Fibroblast of skin of left quadriceps (primary cell): ENCODE measurements at places on chromosomes 6 and 20.

DNA sequence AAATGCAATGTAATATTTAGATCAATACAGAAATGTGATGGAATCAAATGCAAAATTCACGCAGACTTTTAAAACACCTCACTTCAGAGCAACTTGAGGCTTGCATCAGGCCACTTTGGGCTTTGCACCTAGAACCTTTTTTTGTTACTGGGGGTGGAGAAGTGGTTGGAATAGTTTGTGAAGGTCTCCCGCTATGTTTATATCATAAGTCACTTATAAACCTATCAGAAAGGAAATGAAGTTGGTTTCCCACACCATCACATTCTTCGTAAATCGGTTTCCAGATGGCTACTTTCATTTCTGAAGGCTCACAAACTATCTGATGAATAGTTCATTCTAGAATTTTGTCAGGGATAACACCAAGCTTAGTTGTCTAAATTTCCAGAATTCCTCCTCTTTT is 74.8 kb downstream of the PKHD1 start:
- no peak for DNase-seq

DNA sequence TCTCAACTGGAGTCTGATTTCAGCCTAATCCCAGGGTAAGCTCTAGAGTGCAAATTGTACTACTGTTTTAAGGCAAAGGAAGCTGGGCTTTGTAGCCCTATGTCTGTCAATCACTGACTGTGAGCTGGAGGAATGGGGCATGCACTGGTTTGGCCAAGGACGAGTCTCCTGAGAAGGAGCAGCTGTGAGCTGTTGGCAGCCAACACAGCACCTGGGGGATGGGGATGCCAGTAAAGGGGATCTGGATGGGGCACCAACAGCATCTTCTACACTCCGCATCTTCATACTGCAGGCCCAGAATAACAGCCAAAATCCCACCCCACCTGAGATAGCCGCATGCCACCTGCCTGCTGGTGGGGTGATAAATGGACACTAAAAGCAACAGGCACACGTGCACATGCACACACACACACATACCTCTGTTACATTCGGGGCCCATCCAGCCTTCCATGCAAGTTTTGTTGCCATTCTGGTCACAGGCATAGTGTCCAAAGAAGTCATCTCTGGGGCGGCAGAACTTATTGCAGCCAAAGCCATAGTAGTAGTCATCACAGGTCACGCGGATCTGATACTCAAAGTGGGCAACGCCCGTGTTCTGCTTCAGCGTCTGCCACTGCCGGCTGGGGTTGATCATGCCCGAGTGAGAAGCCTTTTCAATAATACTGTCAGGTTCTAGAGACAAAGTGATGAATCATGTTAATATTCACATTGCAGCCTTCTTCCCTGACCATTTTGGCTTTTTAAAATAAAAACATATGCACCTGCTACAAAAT is 15.6 kb downstream of the JAG1 start:
- DNase-seq = no peak

DNA sequence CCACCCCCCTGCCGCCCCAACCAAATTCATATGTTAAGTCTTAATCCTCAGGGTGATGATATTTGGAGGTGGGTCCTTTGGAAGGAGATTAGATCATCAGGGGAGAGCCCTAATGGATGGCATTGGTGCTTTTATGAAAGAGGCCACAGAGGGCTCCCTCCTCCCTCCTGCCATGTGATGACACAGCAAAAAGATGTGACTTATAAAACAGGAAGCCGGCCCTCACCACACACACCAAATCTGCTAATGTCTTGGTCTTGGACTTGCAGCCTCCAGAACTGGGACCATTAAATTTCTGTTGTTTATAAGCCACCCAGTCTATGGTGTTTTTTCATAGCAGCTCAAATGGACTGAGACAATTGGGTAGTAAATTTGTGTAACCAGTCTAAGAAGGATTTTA is 176.3 kb downstream of the ADGRG6 start:
- no peak for DNase-seq

GRCh38 chr6:163420289-163420614 is 5.7 kb downstream of the QKI start:
- DNase-seq = no peak

GRCh38 chr20:50717974-50718761 is 13.2 kb upstream of the PARD6B start:
- DNase-seq = no peak

GRCh38 chr20:62993856-62994494 is 12.8 kb downstream of the BHLHE23 start:
- no peak for DNase-seq

DNA sequence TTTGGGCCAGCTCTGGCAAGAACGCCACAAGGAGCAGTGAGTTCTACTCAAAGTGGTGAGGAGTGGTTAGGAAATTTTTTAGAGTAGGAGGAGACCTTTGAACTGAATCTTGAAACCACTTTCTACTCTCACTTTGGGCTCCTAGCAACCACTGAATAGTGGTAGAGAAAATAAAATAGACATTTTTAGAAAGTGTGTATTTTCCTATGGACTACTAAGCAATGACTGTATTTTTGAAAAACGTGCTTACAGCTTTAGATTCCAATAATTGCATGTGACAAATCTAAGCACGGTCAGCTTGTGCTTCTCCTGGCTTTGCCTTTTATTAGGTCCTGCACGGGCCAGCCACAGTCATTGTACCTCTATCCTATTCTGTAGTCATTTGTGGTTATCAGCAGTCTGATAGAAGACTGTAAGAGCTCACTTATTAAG is 8.7 kb upstream of the IFNGR1 start:
- DNase-seq = no peak

DNA sequence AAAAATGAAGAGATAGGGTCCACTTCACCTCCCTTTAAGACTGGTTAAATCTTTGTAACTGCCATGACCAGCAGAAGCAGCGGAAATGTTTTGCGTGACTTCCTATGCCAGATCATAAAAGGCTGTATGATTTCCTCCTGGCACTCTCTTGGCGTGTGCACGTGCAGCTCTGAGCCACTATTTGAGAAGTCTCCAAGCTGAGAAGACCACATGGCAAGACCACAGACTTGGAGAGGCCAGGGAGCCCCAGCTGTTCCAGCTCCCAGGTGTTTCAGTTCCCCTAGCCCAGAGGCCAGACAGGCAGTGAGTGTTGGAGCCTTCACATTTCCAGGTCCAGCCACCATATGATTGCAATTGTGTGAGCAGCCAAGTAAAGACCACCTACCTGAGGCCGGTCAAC is 259.3 kb upstream of the RIN2 start:
- DNase-seq = no peak

- DNase-seq = no peak
These were observed 21.8 kb upstream of the LY86 start for GRCh38 chr6:6566766-6567165.

DNA sequence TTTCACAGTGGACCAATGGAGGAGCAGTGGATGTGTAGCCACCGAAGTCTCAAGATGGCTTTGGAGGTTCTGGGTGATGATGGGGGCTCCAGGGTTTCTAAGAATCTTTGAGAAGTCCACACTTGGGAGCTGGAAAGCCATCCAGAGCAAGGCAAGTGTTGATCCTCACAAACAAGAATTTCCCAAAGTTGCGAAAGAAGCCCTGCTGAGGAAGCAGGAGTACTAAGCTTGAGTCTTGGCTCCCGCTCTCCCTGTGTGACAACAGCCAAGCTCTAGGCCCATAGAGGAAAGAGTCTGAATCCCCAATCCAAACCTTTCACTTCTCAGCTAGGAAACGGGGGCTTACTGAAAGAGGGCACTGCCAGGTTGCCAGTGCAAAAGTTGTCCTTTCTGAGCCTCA is 106.0 kb downstream of the EDN3 start:
- no peak for DNase-seq

DNA sequence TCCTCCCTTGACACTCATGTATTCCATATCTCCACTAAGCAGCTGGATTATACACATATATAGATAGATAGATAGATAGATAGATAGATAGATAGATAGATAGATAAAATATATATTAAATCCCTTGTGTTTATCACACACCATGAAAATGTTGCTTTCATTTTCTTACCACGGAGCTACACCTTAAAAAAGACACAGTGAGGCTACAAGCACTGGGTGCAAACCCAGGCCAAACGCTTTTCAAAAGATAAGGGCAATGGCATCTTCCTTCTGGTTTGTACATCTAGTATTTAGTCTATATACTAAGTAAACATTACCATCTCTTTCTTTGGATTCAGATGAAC is 377.1 kb downstream of the ESR1 start:
- DNase-seq = no peak

DNA sequence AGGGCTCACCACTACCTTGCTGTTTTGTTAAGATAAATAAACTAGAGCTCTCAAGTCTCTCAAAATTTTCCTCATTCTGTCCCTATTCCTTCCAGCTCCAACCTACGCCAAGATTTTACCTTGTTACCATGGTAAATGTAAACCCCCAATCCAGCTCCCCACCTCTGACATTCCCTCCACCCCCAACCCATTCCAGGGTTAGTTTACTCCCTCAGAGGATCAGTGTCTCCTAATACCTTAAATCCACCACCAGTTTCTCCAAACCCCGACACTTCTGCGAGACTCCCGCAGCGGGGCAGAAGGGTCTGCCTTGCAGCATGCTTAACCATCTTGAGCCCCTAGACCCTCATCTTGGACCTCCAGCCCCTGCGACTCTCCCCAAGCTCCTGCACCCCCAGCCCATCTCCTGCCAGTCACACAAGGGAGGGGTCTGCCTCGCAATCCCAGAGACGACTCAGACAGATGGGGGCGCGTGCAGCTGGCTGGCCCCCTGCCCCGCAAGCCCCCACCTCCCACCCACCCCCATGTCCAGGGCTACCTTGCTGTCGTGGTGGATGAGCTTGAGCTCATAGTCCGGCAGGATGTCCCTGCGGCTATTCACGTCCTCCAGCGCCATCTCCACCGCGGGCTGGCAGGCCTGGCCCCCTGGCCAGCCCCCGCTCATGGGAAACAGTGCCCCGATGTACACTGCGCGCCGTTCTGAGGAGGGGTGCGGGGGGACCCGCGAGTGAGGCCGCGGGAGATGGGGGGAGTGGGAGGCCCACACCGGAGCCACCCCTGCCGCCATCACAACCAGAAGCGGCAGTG is 5.8 kb downstream of the GABBR1 start:
- no peak for DNase-seq

DNA sequence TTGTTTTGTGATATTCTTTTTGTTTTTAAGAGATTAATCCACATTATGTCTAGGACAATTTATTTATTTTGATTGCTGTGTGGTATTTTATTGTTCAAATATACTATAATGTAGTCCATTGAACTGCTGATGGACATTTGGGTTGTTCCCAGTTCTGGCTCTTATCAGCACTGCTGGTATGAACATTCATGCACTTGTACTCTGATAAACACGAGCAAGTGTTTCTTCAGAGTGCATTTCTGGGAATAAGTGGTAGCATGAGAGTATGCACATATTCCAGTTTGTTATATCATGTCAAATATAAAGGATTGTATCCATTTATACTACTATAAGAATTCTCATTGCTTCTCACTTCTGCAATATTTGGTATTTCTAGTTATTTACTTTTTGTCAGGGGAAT is 7.1 kb downstream of the CALHM6 start:
- no peak for DNase-seq

GRCh38 chr6:141510803-141511202 is 621.9 kb upstream of the GJE1 start:
- no peak for DNase-seq

DNA sequence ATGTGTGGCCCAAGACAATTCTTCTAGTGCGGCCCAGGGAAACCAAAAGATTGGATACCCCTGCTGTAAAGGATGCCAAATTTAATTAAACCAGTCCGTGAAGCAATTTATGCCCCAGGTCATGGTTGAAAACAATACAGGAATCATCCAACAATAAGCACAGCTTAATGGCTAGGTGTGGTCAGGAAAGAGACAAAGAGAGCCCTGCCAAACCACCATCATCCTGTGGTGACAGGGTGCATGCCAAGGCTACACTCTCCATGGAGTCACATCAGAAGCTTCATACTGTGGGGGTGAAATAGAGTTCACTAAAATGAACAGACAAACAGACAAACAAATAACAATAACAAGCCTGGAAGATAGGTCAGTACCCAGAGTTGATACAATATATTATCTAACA is 62.7 kb downstream of the DZANK1 start:
- no peak for DNase-seq

- no peak for DNase-seq
These were observed 106.1 kb upstream of the ADGRF4 start for GRCh38 chr6:47592131-47592840.

- DNase-seq = no peak
These were observed 13.6 kb downstream of the GFOD1 start for GRCh38 chr6:13473768-13474165.

GRCh38 chr6:36937896-36938295 is 16.6 kb upstream of the PI16 start:
- no peak for DNase-seq

DNA sequence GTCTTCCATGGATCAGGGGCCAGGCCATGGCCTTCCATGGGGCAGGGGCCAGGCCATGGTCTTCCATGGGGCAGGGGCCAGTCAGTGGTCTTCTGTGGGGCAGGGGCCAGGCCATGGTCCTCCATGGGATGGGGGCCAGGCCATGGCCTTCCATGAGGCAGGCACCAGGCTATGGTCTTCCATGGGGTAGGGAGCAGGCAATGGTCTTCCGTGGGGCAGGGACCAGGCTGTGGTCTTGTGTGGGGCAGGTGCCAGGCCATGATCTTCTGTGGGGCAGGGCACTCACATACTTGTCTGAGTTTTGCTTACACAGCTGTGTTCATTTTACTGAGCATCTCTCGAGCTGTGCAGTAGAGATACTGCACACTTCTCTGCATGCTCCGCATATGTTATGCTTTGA is 57.3 kb upstream of the THBS2 start:
- no peak for DNase-seq

GRCh38 chr6:97849390-97849789 is 566.4 kb upstream of the MMS22L start:
- no peak for DNase-seq
